Renal cortical epithelial cell (primary cell): ENCODE measurements at places on chromosomes 4 and X. TPM values are rescaled to one million over a fixed set of nuclear protein-coding genes. Genes with fewer than 3 reads are reported as not detected.

- peak; percentile 6 for DNase-seq
Observed at GRCh38 chr4:22071749-22072148, 123.2 kb upstream of the KCNIP4 start.

DNA sequence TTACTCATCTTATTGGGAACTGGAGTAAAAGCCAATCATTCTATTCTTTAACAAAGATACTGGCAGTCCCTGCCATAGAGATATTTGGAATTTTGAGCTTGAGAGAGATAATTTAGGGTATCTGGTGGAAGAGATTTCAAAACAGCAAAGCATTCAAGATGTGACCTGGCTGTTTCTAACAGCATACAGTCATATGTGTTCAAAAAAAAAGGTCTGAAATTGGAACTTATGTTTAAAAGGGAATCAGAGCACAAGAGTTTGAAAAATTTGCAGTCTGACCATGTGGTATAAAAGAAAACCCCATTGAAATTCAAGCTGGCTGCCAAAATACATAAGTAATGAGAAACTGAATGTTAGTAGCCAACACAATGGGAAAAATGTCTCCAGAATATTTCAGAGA is 42.2 kb downstream of the UGT2B10 start:
- DNase-seq, result no peak

- DNase-seq, result no peak
Observed at GRCh38 chr4:172344308-172344938, 531.2 kb downstream of the GALNTL6 start.

DNA sequence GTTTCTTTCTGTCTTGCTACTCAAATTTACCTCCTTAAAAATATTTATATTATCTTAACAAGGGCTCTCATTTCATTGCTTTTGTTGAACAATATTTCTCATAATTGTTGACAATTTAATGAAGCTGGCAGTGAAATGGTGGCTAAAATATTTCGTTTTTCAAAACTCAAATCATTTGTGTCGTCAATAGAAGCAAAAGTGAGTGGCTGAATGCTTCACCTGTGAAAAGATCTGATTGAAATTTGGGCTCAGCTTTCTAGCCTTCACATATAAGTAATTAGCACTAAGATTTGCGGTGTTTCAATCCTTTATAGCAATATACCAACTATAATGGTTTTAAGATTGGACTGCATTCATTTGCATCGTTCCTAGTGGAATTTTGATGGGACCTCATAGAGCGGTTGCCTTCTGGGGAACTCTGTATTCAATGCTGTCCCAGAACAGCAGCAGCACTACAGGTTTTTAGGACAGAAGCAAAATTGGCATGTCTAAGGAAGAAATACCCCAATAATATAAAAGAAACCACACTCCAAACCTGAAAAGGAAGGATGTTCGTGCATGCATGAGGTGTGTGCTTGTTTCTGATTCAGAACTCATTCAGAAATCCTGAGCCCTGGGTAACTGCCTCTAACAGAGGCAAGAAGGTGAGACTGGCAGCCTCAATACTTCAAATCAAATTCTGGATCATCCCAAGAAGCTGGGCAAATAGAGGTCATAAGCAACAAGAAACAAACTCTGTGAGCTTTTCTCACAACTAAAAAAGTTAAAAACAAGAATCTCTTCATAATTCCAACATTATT is 2.5 kb downstream of the CXCL1 start:
- DNase-seq, result peak; percentile 72

DNA sequence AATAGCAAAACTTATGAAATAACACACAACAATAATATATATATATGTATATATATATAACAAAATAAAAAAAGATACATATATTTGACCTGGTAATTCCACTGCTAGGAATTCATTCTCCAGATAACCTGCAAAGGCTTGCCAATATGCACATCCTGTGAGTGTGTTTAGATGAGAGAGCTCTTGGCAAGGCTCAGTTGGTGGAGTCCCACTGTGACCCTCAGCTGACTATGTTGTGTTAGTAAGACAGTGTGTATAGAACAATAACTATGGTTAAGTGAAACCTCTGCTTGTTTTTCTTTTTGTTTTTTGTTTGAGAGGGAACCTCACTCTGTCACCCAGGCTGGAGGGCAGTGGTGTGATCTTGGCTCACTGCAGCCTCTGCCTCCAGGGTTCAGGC is 39.5 kb upstream of the RBMX start:
- DNase-seq, result no peak

GRCh38 chr4:159447296-159447695 is 344.4 kb downstream of the RAPGEF2 start:
- DNase-seq, result no peak

- no peak for DNase-seq
Observed at GRCh38 chrX:23344238-23344903, 9.7 kb downstream of the PTCHD1 start.

- no peak for DNase-seq
Observed at GRCh38 chr4:30855232-30855631, 135.1 kb downstream of the PCDH7 start.

DNA sequence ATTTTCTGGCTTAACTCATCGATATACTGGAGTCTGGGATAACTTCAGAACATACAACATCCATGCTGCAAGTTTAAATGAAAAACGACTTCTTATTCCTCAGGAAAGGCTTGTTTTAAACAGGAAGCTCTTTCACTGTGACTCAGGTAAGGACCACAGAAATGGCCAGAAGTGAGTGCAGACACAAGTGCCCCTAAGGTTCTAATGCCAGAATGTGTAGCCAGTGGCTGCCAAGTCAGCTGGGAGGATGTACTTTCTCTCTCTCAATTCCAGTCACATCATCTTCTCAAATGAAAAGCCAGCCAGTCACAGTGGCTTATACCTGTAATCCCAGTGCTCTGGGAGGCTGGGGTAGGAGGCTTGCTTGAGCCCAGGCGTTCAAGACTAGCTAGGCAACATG is 144.6 kb downstream of the SH3KBP1 start:
- no peak for DNase-seq

NSDHL gene
- 15.6 and 24.1 TPM in 2 replicates for total RNA-seq

WDR17 gene
- 0.87 and 5.5 TPM in 2 replicates for total RNA-seq
